Amygdala (tissue), 56 donors: ENCODE measurements at places on chromosomes 7 and 10.

DNA sequence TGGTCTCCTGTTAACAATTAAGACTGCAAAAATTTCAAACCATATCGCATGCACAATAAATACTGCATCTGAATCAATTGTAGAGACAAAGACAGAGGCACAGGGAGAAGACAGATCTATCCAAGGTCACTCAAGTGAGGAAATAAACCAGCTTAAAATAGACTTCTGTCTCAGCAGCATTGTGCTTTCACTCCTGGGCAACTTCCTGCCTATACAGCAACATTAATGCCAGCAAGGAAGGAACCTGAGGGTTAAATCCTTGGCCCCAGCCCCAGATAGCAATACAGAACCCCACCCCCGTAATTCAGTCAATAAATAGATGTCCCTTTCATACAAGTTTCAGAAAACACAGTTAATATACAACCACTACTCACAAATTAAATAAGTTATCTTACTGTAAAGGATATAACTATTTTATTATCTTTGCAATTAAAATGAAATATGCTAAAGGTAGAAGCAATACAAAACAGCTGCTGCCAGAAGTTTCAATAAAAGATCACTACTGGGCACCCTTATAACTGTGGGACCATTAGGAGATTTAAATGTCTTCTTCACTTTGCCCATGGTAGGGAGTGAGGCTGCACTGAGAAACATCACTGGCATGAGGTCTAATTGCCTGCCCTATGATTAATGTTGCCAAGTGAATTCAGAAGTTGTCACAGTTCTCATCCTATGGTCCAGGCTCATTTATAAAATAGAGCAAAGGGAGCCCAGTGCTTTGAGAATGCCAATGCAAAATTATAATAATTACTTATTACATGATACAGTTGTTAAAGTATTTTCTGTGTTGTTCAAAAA is 49.4 kb downstream of the CAV1 start:
- DNase-seq = no peak

- DNase-seq = no peak
Measured at GRCh38 chr7:116621649-116622048, 50.3 kb upstream of the MET start.

DNA sequence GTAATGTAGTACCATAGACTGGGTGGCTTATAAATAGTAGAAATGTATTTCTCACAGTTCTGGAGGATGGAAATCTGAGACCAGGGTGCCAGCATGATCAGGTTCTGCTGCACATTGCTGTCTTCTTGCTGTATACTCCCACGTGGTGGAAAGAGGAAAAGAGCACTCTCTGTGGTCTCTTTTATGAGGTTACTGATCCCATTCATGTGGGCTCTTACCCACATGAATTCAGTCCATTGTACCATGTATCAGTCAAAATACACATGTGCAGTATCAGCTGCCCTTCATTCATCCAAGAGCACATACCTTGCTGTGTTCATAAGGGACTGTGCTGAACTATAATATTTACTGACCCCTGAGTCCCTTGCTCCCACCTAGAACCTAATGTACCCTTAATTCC is 17.1 kb downstream of the PNLIPRP2 start:
- no peak for DNase-seq

- no peak for DNase-seq
Measured at GRCh38 chr7:100825215-100825671, 2.1 kb downstream of the EPHB4 start.

DNA sequence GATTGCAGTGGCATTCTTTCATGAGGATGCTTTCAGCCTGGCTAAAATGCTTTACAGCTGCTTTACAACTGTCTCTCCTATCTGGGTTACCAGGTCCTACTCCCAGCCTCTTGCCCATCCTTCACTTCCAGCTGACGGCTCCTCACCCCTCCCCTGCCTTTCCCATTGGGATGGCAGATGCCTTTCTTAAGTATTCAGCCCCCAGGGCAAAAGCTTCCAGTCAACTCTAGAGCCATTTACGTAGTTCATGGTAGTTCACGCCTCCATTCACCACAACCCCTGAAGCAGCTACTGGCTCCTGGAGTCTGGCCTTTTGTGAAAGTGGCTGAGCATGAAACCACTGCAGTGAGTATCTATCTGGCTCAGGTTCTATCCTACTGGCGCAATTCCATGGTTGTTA is 17.2 kb upstream of the BMPER start:
- DNase-seq = no peak

- no peak for DNase-seq
Measured at GRCh38 chr7:974172-974571, 1.2 kb downstream of the COX19 start.

DNA sequence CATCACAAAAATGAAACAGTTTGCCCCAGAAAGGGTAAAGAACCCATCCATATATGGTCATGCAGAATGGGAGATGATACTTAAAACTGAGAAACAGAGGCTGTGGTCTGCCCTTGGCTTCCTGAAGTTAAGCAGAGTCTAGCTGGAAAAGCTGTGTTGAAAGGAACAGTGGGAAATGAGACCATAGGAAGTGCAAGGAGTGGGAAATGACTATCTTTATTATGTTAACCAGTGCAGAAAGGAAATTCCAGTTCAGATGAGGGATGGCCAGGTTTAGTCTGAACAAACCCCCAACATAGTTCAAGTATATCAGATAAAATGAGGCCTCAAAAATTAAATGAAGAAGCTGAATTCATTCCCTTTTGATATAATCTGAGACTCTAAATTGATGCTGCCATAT is 112.2 kb upstream of the TARP start:
- no peak for DNase-seq

- no peak for DNase-seq
Measured at GRCh38 chr10:73641328-73642060, at the start of gene MYOZ1. Gene MYOZ1, minus strand, starts transcription at chr10:73641474. Its CDS starts 1,457 bp downstream, at chr10:73640017.

- DNase-seq = no peak
Measured at GRCh38 chr10:70920519-70920918, 32.2 kb upstream of the PCBD1 start.

- no peak for DNase-seq
Measured at GRCh38 chr10:50603151-50603850, 20.5 kb downstream of the SGMS1 start.

- no peak for DNase-seq
Measured at GRCh38 chr7:47295606-47296005, 286.3 kb downstream of the TNS3 start.

GRCh38 chr7:47833211-47833610 is 115.1 kb downstream of the PKD1L1 start:
- no peak for DNase-seq

DNA sequence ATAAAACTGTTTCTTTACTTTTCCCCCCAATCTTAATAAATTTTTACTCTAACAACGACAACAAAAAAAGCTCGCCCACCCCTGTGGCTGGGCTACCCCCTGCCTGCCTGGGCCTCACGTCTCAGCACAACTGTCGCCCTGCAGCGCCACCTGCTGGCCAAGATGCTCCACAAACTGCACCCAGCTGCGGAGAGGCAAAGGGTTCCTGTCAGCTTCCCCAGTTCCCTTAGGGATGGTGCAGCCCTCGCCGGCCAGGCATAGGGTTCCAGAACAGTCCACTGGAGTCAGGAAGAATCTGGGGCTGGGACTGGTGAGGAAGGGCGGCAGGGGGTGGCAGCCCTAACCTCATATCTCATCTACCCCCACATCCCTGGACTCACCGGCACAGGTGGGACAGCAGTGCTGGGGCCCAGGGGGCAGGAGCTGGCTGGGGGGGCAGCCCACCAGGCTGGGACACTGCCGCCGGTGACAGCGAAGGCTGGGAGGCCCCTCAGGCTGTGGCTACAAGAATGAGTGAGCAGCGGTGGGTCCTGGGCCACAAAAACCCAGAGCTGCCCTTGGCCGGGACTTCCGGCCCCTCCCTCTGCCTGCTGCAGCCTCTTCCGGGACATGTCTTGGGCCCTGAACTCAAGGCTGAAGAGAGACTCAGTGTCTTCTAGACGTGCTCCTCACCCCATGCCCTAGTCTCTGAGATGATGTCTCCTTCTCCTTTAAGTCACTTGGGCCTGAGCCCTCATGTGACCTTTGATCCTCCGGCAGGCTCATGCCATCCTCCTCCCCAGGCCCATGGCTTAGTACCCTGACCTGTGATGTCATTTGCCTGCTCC is 21.2 kb downstream of the ATP6V1F start:
- no peak for DNase-seq

- DNase-seq = peak; percentile 35
Measured at GRCh38 chr7:28808796-28809533, 149.2 kb downstream of the TRIL start.

DNA sequence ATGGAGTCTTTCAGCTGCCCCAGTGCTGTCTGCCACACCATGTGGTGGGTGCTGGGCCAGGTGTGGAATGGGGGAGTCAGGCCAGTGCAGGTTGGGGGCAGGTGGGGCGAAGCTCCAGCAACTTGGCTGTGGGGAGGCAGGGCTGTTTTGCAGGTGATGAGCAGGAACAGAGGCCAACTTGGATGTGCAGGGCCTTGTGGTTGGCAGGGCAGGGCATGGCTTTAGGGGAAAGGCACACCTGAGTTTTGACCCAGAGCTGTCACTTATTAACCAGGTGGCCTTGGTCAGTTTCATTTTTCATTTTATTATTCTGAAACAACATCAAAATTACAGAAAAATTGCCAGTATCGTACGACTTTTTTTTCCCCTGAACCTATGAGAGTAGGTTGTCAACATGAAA is 1.1 kb upstream of the SFTPA2 start:
- no peak for DNase-seq

GRCh38 chr10:110268971-110269370 is 35.7 kb downstream of the SMNDC1 start:
- DNase-seq = no peak

DNA sequence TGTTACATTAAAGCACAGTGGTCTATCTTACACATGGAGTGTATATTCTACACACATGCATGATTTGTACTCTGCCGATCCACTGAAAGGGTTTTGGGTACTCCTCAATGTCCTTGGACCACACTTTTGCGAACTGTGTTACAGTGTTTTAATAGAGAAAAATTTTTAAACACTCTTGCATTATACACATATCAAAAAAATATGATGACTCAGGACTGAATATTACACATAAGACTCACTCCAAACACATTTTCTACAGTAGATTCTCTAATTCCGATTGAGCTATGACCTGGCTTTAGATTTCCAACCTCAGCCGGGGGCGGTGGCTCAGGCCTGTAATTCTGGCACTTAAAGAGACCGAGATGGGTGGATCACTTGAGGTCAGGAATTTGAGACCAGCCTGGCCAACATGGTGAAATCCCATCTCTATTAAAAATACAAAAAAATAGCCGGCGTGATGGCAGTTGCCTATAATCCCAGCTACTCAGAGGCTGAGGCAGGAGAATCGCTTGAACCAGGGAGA is 222.4 kb downstream of the CACNA2D1 start:
- no peak for DNase-seq

DNA sequence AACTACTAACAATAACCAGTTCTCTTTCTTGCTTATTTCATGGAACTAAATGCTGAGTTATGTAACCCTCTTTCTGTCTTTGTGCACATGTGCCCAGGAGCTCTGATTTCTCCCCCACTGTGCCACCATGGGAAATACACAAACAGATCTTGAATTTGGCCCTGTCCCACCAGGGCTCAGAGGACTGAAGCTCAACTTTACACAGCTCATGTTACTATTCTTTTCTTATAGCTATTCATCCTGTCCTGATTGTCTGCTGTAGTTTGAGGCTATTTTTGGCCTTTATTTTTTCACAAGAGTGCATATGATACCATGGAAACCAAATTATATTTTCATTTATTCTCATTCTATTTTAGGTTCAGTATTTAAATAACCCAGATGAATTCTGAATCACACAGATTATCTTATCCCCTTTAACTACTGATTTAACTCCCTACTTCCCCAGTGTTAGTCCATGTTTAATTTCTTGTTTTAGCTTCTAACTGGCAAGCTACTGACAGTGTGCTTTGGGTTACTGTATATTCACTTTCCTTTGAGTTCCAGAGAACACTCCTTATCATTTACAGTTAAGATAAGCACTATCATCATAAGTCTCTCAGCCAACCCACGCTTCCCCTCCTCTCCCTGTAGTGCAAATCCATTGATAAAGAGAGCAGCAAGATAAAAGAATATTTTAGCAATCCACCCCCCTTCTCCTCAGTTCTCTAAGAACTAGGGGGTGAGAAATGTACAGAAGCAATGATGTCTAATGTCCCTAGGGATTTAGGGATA is 71.8 kb upstream of the GSDME start:
- DNase-seq = no peak

DNA sequence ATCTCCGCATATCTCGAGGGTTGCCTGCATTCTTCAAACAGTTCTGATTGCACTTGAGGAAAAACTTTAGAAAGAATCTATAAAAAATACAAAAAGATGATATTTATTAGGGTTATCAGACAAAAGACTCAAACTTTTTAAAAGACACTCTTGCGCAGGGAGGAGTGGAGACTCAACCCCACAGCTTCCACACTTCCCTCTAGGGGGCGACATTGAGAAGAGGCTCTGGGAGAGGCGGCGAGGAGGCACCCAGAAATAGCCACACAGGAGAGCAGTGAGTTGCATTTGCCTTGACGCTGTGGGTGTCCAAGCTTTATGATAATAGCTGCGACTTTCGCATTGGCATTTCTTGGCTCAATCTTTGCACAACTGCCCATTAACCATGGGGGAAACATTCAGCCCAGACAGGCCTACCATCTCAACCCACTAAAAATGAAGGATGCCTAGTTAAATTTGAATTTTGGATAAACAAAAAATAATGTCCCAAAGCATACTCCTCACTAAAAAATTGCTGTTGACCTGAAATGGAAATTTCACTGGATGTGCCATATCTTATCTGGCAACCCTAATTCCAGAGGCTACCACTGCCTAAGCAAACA is 86.2 kb downstream of the EBF3 start:
- no peak for DNase-seq

DNA sequence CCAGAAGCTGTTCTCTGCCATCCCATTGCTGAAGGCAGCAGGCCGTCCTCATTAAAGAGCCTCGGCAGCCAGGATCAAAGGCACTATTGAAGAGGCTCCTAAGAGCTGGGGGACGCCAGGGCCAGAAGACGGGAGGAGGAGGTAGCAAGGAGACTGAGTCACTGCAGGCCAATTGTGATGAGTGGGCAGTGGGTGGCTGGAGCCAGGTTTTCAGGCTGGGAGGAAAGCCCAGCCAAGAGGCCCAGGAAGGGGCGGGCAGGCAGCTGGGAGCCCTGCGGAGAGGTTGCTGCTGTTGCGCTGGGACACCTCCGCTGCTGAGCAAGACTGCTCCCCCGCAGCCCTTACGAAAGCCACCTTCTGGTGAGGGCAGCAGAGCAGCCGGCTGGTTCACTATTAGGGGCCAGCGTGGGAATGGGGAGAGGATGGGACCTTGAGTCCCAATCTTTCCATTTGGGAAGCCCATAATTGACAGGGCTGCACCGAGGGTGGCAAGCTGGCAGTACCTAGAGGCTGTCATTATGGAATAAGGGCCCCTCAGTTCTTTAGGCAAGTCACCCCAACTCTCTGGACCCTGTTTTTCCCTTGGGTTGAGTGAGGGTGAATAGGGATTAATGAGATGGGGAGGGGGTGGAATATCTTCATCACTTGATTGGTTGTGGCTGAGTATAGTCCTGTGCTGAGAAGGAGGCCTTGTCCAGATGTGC is 48.4 kb downstream of the UNC5B start:
- DNase-seq = peak; percentile 56
